Right ventricle myocardium inferior (tissue), 1 donor: ENCODE measurements at places on chromosomes 11 and 22.
A peak's percentile ranks its signal among the peaks of the same experiment; 100 is the strongest.

- no peak for DNase-seq
Measured at GRCh38 chr11:13090228-13090708, 81.2 kb downstream of the RASSF10 start.

DNA sequence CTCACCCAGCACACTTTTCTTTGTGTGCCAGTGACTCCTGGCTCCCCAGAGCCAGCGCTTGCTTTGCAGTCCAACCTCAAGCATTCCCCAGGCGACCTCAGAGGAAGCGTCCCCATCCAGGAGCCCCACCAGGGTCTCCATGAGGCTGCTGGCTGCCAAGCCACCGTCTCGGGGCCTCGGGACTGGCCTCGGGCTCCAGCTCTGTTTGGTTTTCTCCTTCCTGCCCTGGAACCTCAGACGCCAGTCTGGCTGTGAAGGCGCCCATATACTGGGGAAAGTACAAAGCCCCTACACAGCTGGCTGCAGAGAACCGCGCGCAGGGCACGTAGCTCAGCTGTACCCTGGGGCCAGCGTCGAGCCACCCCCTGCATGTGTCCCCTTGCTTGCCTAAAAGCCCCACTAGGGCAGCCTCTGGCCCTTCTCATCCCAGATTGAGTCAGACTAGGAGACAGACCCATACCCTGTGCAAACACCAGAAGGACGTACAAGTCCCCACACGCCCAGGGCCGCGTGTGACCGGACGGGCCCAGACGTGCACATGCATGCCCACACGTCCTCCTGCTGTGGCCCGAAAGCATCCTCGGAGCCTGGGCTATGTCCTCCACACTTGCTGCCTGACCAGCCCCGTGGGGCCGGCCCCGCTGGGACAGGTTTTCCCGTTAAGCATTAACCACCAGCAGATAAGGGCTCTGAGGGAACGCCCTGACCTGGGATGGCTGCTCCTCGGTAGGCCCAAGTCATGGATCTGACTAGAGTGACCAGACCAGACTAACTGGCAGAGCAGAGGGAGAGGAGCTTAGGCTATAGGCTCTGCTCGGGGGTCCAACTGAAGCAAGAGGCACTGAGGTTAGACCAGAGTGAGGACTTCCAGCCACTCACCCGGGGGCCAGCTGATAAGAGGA, 4.2 kb upstream of the SYT8 start:
- DNase-seq = peak; percentile 53

DNA sequence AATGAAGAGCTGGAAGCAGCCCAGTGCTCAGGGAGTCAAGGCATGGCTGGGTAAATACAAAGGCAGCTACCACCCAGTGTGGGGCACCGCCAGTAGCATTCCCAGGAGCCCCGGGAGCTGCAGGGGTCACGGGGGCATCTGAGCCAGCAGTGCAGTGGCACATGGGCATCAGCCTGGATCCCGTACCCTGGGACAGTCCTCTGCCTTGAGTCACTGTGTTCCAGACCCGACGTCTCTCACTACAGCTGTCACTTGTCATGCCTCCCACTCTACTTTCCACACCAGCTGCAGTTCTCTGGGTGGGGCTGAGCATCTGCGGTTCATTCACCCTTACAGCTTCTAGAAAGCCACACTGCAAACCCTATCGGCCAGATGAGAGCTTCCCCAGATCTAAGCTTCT, 29.6 kb downstream of the DHCR7 start:
- no peak for DNase-seq

GRCh38 chr22:49699476-49699875, 128.2 kb downstream of the BRD1 start:
- no peak for DNase-seq

DNA sequence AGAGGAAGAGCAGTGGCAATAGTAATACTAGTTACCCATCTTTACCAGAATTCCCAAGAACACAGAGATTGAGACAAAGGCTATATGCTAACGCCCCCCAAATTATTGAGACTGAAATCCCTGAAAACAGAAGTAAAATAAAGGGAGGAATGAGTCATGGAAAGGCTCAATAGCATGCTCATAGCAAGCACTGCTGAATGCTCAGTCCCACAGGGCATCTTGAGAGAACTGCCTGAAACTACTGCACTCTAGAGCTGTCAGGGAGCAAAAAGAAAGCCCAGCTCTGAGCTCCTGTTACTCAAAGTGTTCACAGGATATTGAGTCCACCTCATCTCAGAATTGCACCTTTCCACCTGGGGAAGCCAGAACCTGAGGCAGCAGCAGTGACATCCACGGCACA, 44.1 kb upstream of the FIBIN start:
- DNase-seq = no peak

GRCh38 chr11:15668718-15669117, 554.0 kb downstream of the INSC start:
- DNase-seq = no peak

- DNase-seq = no peak
Measured at GRCh38 chr11:96052921-96053651, 129.2 kb upstream of the MTMR2 start.

DNA sequence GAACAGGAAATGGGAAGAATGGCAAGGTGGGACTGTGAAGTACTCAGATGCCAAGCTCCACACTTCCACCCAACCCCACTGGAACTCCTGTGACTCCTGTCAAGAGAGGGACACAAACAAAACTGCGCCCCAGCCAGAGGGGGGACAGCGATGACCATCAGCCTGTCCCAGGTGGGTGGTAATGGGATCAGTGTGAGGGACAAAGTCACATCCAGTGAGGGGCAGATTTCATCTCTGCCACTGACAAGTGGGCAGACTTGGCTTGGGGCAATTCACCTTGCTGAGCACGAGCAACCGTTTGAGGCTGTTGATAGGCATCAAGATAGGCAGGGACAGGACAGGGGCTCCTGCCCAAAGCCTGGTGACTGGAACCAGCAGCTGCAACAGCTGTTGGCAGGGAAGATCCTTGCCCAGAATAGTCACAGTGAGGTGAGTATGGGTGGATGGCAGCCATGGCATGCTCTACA, 105.4 kb upstream of the PITPNB start:
- no peak for DNase-seq

DNA sequence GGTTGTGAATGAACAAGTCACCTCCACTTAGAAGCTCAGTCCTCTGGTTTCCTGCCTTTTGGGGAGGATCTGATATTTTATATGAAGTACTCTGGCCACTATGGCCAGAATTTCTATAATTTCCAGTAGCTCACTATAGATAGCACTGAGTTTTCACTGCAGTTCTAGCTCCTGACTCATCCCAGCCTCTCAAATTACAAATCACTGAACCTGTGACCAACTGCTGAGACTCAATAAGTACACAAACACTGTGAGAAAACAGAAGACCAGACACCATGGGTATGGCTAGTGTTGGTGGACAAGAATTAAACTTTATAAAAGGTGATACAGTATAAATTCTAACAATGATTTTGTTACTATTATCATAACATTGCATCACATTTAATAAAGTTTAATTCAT, 47.1 kb upstream of the UCP3 start:
- DNase-seq = no peak

DNA sequence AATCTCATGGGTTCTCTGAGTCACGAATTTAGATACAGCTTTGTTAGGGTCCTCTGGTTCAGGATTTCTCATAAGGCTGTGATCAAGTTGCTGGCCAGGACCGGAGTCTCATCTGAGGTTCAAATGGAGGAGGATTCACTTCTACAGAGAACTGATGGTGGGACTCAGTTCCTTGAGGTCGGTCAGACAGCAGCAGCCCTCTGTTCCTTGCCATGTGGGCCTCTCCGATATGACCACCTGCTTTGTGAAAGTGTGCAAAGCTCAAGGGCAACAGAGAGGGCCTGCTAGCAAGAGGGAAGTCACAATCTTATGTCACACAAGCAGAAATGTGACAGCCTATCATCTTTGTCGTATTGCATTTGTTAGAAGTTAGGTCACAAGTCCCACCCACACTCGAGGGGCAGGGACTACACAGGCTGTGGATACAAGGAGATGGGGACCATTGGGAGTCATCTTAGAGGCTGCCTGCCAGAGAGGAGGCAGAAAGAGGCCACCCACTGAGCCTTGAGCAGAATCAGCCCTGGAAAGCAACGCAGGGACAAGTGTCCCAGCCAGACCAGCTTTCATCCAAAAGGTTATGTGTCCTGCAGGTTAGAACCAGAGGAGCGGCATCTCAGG, 34.5 kb downstream of the RPUSD4 start:
- no peak for DNase-seq

GRCh38 chr11:132941024-132941646, 591.2 kb downstream of the OPCML start:
- DNase-seq = no peak
